GDM1 (cell line): ENCODE measurements at places on chromosomes 1 and 21.

- no peak for DNase-seq
Measured at GRCh38 chr1:150002217-150002616, 8.3 kb downstream of the OTUD7B start.

- no peak for DNase-seq
Measured at GRCh38 chr1:11145741-11146140, 43.4 kb upstream of the ANGPTL7 start.

DNA sequence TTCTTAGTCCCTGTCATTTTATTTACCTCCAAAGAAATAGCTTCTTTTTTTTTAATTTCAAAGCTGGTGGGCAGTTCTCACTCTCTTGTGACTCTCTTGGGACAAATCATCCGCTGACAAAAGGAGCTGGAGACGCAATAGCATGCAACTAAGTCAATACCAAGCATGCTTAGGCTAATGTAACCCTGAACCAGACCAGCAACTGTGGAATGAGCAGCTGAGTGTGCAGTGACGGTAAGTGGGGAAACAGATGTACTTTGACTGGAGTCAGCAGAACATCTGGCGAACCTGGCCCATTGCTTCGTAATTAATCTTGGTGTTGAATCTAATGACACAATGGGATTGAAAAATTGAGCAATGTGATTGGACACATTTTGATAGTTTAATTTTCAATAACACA, 280.7 kb upstream of the PLXNA2 start:
- DNase-seq, result no peak

GRCh38 chr1:145944532-145944931, 13.3 kb downstream of the LIX1L start:
- DNase-seq, result no peak

DNA sequence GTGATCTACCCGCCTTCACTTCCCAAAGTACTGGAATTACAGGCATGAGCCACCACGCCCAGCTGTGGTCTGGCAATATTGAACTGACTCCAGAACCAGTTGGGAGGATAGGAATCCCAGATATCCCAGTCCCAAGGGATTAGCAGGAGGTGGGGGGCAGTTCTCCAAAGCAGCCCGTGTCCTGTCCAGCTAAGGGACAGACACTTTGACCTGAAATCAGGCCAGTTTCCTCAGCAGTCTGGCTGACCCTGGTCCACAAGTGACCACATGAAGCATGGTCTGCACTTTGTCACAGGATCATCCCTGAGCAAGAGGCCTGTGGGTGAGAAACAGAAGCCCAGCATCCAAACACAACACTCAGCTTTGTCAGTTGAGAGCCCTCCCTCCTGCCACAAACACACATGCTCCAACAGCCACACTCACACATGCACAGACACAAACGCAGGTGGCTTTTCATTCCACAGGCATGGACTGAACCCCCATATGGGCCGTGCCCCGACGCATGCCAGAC, 2.7 kb upstream of the FDPS start:
- DNase-seq, result no peak

DNA sequence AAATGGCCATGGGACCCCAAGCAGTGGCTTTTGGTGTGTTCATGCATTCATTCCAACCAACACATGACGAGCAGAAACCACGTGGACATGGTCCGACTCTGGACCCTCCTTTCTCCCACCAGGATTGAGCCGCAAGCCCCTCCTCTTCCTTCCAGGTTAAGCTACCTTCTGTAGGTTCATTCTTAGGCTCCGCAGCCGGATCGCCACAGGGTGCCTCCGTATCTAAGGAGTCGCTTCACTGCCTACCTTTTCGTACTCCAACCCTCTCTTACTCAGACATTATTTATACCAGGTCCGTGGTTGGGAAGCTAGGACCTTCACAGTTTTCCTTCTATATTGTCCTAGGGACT, 63.6 kb downstream of the RHBG start:
- no peak for DNase-seq

- no peak for DNase-seq
Measured at GRCh38 chr1:23469372-23469982, 14.5 kb downstream of the ASAP3 start.

GRCh38 chr1:42970143-42970542, 11.5 kb upstream of the SLC2A1 start:
- DNase-seq, result no peak

DNA sequence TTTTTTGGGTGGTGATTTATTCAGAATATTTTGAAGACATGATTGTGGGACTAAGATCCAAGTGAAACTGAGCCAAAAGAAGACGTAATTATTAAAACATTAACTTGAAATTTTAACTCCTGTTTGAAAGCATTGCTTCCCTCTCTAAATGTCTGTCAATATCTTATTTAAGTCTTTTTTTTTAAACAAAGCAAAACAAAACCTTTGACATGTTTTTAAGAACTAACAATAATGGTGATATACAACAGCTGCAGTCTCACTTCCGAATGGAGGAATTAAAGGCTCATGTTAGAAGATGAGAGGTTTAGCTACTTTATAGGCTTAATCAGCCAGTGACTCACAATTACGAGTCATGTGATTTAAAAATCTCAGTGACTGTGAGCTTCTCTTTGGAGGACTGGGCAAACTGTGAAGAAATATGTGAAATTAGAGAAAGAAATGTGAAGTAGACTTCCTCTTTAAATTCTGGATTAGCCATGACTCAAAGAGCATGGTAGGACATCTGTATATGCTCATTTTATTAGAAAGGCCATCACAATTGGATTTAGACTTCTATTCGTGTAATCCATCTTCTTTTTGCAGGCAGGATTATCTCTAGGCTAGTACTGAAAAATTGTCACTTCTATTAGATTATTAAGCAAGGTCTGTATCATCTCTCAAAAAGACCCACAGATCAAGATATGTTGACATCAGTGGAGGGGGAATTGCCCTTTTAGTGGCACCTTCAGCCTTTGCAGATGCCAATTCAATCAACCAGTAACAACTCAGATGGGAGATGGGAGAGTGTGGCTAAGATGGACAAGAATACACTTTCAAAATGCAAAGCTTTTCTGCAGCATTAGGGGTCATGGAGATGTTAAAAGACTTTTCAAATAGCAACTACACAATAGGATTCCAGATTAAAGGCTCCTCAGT, 28.7 kb downstream of the KCNA3 start:
- no peak for DNase-seq

- no peak for DNase-seq
Measured at GRCh38 chr1:115012006-115012405, 17.6 kb upstream of the TSHB start.

GRCh38 chr1:210792250-210793102, 341.5 kb downstream of the KCNH1 start:
- DNase-seq, result no peak

- no peak for DNase-seq
Measured at GRCh38 chr1:40405812-40406211, 32.3 kb downstream of the SMAP2 start.

GRCh38 chr1:100440075-100440809, 87.9 kb downstream of the CDC14A start:
- DNase-seq, result no peak

DNA sequence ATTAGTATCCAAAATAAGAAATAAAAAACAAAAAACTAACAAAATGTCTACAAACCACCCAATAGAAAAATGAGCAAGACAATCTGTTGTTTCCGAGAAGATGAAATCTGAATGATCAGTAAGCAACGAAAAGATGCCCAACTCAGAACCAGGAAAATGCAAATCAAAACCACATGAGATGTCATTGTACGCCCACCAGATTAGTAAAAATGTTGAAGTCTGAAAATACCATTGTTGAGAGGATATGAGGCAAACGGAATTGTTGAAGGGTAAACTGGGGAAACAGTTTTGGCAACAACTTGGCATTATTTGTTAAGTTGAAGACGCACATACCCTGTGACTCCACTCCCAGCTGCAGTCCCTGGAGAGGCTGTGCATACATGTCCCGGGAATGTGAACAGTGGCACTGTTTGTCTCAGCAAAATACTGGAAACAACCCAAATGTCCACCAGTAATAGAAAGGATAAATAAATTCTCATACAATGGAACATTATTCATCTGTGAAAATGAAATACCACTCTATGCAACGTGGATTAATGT, 10.6 kb downstream of the ZBTB17 start:
- no peak for DNase-seq

GRCh38 chr1:157007306-157007705, 38.2 kb downstream of the ARHGEF11 start:
- DNase-seq, result no peak

DNA sequence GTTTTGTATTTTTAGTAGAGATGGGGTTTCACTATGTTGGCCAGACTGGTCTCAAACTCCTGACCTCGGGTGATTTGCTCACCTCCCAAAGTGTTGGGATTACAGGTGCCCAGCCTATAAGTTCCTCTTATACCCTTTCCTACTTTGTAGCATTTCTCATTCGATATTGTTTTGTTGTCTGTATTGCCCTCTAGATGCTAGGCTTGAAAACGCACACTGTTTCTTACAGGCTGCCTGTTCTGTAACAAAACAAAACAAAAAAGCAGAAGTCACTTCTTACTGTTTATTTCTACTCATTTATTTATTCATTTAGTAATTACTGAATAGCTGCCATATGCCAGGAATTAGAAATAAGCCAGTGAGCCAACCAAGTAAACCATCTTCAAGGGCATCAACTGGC, 136.9 kb upstream of the BMP8A start:
- DNase-seq, result no peak

DNA sequence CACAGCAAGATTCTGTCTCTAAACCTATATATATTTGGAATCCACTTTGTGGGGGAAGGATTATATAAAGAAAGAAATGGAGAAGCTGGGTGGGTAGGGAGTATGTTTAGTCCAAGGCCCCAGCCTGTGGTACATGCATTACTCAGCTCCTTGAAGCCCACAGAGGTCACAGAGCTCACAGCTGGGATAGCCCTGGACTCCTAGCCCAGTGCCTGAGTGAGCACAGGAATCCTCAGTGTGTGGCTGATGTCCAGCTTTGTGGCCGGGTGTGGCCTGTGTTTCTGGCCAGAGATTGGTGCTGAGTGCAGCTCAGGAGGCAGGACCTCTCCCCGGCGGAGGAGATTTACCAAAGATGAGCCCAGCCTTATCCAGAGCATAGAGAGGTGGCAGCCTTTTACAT, 7.6 kb downstream of the CAPN9 start:
- no peak for DNase-seq

DNA sequence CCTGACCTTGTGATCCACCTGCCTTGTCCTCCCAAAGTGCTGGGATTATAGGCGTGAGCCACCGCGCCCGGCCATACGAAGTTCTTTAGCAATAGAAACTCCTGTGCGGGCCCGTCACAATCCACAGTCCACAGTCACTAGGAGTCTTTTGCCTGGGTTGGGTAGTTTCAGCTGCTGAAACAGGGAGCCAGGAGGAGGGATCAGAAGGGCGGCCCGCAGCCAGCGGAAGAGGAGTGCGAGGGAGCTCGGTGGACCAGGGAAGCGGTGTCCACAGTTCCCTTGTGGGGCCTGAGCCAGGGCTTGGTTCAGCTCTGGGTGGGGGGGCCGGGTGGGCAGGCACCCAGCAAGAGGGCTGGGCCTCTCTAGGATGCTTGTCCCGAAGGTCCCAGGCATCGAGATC, 17.9 kb upstream of the HSPG2 start:
- no peak for DNase-seq

DNA sequence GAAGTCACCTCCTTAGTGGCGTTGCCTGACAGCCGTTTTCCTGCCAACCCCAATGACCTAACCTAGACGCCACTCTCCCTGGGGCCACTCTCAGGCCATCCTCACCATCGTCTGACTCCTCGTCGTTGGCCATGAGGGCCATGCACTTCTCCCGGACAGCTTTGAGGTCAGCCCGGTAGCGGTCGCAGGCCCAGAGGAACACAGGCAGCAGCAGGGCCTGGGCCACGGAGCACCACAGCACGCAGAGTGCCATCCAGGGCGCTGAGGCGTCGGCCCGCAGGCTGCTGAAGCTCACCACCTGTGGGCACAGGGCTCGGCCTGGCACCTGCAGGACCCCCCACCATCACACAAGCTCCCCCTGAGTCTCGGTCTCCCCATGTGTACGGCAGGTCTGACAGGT, 7.3 kb downstream of the HES3 start:
- DNase-seq, result no peak

DNA sequence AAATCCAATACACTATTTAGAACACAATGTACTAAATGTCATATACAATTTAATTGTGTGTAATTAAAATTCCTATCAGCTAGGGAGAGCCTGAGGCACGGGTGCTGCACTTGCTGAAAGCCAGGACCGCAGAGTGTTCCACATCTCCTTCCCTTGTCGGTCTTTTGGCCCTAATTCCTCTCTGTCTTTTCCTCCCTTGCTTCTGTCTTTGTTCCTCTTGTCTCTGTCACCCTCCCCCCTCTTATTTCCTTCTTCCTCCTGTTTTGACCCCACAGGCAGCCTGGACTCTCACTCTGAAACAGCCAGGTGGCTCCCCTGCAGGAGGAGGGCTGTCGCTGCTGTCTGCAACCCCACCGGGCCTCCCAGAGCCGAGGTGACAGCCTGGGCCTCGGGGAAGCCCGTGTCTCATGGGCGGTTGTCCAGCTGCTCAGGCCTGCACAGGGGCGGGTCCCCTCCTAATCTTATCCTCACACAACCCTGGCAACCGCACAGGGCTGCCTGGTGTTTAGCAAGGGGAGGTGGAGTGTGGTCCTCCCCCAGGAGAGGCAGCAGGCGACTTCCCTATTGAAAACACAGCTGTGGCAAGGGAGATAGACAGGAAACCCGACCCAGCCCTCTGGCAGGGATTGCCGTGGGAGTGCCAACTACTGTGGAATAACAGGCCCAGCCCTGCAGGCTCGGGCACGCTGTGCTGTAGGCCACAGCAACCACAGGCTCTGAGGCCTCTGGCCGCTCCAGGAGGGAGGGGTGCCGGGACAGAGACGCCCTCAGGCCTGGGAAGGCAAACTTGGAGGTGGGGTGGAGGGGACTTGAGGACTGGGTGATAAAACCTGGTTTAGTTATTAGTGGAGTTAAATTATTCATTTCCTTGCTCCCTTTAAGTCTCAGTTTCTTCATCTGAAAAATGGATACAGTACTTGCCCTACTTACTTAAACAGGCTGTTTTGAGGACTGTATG, 68.8 kb upstream of the WDR26 start:
- DNase-seq, result peak; percentile 94

GRCh38 chr1:159229896-159230295, 25.2 kb downstream of the ACKR1 start:
- DNase-seq, result no peak

GRCh38 chr1:231218078-231218477, 22.9 kb upstream of the GNPAT start:
- DNase-seq, result no peak

DNA sequence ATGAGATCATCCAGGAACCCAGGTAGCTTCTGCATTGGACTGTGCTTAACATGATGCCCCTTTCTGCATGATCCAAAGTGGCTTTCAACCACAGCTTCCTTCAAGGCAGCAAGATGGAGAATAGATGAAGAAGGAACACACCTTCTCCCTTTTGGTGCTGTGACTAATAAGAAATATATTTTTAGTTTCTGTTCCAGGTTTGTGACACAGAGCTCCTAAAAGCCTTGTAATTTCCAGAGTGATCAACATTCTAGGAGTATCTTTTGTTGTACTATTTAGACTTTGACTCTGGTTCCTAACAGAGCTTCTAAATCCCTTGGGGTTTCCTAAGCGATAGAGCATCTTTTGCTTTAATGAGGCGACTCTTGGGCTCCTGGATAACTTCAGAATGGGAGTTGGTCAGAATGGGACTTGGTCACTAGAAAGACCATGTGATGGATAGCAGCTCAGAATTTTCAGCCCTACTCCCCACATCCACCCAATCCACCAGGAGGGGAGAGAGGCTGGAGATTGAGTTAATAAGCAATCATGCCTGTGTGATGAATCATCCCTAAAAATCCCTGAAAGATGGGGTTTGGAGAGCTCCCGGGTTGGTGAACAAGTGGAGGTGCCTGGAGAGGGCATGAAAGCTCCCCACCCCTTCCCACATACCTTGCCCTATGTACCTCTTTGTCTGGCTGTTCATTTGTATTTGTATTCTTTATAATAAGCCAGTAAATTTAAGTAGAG, 134.8 kb downstream of the FGGY start:
- no peak for DNase-seq

- DNase-seq, result peak; percentile 59
Measured at GRCh38 chr1:32413507-32414185, 19.4 kb upstream of the BSDC1 start.
